ENCODE measurements at places on chromosomes 5 and 9. TPM values are rescaled to one million over a fixed set of nuclear protein-coding genes. Genes with fewer than 3 reads are reported as not detected.

The SLC25A2 gene
- 0.42 TPM for total RNA-seq

The SLCO4C1 gene
- total RNA-seq, result not detected

The NXNL2 gene
- 4.6 TPM for total RNA-seq

The RNF183 gene
- total RNA-seq, result not detected

The CNTNAP3 gene
- total RNA-seq, result 20.8 TPM

The BTNL3 gene
- not detected for total RNA-seq

The CCDC152 gene
- total RNA-seq, result 2.6 TPM

The AK1 gene
- 47.3 TPM for total RNA-seq

The ECSCR gene
- total RNA-seq, result 16.4 TPM

The TAF11L5 gene
- not detected for total RNA-seq

The PCSK5 gene
- 32.7 TPM for total RNA-seq

The MZB1 gene
- total RNA-seq, result 2.1 TPM

The COL5A1 gene
- total RNA-seq, result 51.9 TPM

The PTPA gene
- total RNA-seq, result 50.1 TPM

The RIMOC1 gene
- total RNA-seq, result 18.8 TPM

The ADAMTS16 gene
- 1.5 TPM for total RNA-seq

The CRB2 gene
- total RNA-seq, result 0.44 TPM

The CCDC107 gene
- total RNA-seq, result 58.8 TPM

The C9orf57 gene
- total RNA-seq, result not detected

The TAF11L3 gene
- total RNA-seq, result not detected

The BTNL9 gene
- total RNA-seq, result 42.3 TPM

The LRRC19 gene
- not detected for total RNA-seq

The C5orf58 gene
- not detected for total RNA-seq

The CNOT6 gene
- 14.0 TPM for total RNA-seq

The IL17B gene
- 109 TPM for total RNA-seq

The HMCN2 gene
- total RNA-seq, result 53.7 TPM

The FRRS1L gene
- total RNA-seq, result 1.5 TPM

The LURAP1L gene
- 22.8 TPM for total RNA-seq

The SPATA31A7 gene
- not detected for total RNA-seq

The MEIKIN gene
- not detected for total RNA-seq
